ENCODE measurements at places on chromosomes 12 and 14.

DNA sequence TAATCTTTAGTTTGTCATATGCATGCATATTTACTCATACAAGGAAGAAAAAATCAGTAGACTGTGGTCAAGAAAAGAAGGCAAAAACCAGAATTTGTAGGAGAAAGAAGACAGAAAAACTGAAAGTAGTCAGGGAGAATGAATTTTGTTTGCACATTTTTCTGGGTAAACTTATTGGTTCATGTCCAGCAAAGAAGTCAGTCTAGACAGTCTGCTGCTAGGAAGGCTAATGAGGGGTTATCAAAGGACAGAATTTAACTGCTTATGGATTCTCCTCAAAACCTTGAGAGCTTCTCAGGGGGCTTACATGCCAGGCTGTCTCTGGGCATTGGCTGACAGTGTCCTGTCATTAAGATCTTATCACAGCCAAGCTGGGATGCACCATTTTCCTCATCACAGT, 293.9 kb downstream of the RPAP3 start:
- H3K4me1 ChIP-seq = no peaks in the 10 kb centered on the region
- H3K27ac ChIP-seq = no peak overlapping the region
- DNase-seq = no peak
- H3K27me3 ChIP-seq = no peaks in the 10 kb centered on the region

DNA sequence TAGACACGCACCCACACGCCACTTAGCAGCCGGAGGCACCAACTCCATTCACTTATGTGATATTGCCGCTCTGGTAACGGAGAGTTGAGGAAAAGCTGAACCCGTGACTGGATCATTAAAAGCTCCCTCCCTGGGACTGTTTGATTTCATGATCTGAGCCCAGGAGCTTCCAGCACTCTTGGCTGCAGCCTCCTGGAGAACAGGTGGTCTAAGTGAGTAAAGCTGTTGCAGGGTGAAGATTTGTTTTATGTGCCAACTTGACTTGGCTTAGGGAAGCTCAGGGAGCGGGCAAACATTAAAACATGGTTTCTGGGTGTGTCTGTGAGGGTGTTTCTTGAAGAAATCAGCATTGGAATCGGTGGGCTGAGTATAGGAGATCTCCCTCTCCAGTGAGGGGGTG, 16.9 kb upstream of the TMEM132C start:
- peaks cover 5% of the 10 kb centered on the region for H3K27me3 ChIP-seq
- H3K36me3 ChIP-seq = no peaks in the 10 kb centered on the region
- peaks cover 20% of the 10 kb centered on the region for H3K4me1 ChIP-seq

DNA sequence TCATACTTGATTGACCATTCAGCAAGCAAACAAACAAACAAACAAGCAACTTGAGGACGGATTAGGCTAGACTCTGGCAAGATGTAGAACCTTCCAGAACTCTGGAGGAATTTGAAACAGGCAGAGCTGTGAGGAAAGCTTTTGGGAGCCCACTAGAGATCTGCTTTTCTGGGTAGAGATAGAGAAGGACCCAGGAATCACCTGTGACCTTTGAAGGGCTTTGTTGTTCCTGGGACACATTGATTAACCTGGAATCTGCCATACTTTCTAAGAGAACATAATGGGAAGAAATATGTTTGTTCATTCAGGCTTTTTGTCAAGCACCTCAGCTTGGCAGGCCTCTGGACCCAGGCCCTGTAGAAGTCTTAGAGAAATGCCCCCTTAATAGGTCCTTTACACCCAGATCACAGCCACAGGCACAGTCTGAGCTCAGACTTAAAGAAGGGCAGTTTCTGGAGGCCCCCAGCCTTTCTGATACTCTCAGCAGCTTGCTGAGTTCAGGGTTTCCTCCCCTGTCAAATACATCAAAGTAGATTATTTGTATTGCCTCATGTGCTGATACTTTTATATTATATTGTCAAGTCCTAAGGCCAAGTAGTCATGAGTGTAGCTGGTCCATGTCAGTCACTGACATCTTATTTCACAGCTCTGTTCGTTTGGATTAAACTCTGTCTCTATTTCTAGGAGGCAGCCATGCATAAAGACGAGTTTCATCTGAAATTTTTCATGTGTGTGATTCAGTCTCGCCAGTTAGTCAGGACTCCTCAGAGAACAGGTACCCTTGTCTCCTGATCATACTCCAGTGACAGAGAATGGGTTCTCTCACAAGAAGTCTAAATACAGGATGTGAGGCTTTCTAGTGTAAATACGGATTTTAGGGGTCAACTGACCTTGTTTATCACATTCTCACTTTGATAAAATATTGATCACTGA, 1.1 kb upstream of the SENP1 start:
- H3K4me3 ChIP-seq = peak overlapping the region; percentile 95
- no peaks in the 10 kb centered on the region for H3K36me3 ChIP-seq
- peaks cover 19% of the 10 kb centered on the region for H3K27me3 ChIP-seq
- peaks cover 43% of the 10 kb centered on the region for H3K4me1 ChIP-seq
- peak overlapping the region; percentile 99 for H3K27ac ChIP-seq

DNA sequence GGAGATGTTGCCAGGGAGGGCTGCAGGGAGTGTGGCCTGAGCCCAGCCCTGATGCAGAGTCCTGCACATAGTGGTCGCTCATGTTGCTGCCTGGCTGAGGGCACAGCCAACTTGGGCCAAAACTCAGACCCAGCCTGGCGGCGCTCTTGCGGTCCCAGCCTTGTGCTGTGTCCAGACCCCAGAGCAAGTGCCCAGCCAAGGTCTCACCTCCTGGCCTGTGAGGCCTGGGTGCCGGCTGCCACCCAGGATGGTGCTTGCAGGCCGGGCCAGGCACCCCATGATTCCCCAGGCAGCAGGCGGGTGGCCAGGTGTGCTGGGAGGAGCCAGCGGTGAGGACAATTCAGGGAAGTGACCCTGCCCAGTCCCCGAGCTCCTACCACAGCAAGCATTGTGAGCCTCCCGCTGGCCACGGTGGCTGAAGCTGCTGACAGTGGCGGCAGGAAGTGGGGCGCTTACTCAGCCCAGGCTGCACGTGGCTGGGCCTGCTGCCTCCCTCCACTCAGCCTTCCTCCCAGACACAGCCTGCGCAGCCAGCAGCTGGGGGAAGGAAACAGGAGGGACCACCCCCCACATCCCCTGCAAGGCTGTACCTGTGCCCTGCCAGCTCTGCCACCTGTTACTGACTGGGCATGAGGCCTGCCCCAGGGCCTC, 17.7 kb upstream of the PGF start:
- no peaks in the 10 kb centered on the region for H3K36me3 ChIP-seq
- H3K27me3 ChIP-seq = peaks cover 20% of the 10 kb centered on the region
- no peak overlapping the region for H3K27ac ChIP-seq
- no peak overlapping the region for H3K4me3 ChIP-seq

DNA sequence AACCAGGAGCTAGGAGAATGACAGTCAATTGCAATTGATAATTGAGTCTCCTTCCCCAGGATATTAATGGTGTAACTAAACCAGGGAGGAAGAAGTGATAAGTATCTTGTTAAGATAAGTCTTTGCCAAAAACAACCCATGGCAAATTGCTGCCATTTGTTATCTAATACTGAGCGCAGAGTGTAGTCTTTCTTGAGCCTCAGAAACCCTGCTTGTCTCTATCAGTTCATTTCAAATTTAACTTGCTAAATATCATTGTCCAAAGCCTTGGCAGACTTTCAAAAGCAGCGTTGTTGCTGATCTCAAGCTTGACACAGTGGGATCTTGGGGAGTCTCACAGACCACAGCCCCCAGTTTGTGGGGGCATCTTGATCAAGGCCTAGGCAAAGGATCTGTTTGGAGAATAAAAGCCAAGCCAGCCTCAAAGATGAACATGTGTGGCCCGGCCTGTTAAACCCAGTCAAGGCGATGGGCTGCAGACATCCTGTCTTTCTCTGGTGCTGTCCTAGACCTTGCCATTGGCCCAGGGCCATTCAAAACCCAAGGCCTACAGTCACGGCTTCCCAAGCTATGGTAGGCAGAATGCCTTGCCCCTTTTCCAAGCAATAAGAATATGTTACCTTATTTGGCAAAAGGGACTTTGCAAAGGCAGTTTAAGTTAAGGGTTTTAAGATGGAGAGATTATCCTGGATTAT, 164.2 kb downstream of the CHST11 start:
- H3K36me3 ChIP-seq = peaks cover 6% of the 10 kb centered on the region
- no peak overlapping the region for H3K4me3 ChIP-seq
- no peak for DNase-seq
- no peaks in the 10 kb centered on the region for H3K27me3 ChIP-seq
- H3K27ac ChIP-seq = no peak overlapping the region
- peaks cover 43% of the 10 kb centered on the region for H3K4me1 ChIP-seq

- no peak overlapping the region for H3K27ac ChIP-seq
- DNase-seq = no peak
- no peaks in the 10 kb centered on the region for H3K27me3 ChIP-seq
- no peaks in the 10 kb centered on the region for H3K4me1 ChIP-seq
- peaks cover 19% of the 10 kb centered on the region for H3K36me3 ChIP-seq
- no peak overlapping the region for H3K4me3 ChIP-seq
These were observed 100.5 kb downstream of the ALG10B start for GRCh38 chr12:38417101-38417500.

DNA sequence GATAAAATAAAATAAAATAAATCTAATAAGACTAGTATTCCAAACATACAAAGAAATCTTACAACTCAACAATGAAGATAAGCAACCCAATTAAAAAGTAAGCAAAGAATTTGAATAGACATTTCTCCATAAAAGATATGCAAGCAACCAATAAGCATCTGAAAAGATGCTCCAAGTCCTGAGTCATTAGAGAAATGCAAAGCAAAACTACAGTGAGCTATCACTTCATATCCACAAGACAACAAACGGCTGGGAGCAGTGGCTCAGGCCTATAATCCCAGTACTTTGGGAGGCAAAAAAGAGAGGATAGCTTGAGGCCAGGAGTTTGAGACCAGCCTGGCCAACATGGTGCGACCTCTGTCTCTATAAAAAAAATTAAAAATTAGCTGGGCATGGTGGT, 26.8 kb downstream of the ZFYVE1 start:
- peaks cover 3% of the 10 kb centered on the region for H3K27me3 ChIP-seq
- H3K27ac ChIP-seq = no peak overlapping the region
- DNase-seq = no peak
- peaks cover 55% of the 10 kb centered on the region for H3K36me3 ChIP-seq
- no peaks in the 10 kb centered on the region for H3K4me1 ChIP-seq
- H3K4me3 ChIP-seq = no peak overlapping the region

GRCh38 chr14:98803196-98803595, 468.8 kb downstream of the BCL11B start:
- H3K4me1 ChIP-seq = peaks cover 6% of the 10 kb centered on the region
- no peaks in the 10 kb centered on the region for H3K36me3 ChIP-seq
- H3K27me3 ChIP-seq = peaks cover 78% of the 10 kb centered on the region
